A172 (cell line): ENCODE measurements at places on chromosomes 5 and 9.

DNA sequence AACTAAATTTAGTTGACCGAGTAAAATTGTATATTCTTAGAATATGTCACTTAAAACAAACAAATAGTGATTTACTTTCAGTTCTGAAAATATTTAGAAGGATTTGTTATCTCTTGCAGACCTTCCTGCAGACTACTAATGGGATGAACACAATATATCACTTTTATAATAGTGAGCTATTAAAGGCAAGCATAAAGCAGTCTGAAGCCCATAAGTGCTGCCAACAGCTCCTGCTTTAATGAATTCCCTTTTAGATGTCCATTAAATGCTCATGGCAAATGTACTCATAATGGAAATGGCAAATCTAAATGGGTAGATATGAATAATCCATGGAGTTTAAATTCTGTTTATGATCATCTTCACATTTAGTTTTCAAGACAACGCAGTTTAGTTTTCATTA is 170.2 kb downstream of the RANBP17 start:
- no peak for DNase-seq

DNA sequence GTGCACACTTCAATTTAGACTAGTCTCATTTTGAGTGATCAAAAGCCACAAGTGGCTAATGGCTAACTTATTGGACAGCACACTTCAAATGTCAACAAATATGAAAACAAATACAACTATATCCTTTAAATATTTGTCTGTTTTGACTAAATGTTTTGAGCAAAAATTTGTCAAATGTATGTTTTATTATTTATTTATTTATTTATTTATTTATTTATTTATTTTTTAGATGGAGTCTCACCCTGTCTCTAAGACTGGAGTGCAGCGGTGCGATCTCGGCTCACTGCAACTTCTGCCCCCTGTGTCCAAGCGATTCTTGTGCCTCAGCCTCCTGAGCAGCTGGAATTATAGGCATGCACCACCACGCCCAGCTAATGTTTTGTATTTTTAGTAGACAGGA is 1392.1 kb upstream of the WWC1 start:
- DNase-seq, result no peak

DNA sequence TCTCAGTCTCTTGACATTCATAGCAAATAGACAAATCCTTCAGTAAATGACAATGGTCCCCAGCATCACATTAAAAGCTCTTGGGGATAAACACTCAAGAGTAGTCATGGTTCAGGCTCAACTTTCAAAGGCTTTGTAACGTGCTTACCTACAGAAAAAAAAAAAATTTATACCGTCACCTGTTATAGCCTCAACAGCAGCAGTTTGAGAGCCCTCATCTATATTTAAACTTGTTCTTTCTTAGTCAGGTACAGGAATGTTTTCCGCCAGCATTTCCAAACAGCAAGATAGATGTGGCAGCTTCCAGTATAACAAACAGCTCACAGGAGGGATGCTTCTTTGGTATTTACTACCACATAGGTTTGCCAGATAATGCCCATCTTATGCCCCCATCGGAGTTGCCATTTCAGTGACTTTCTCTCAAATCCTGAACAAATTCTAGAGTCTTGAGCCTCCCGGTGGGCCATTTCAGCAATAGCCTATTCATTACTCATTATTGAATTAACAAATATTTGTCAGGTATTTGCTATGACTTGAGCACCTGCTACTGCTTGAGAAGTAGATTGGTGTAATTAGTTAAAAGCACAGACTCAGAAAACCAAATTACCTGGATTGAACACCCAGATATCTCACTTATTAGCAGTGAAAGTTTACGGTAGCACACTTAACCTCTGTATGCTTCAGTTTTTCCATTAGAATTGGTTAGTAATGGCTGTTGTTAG is 470.0 kb downstream of the EBF1 start:
- DNase-seq, result no peak

DNA sequence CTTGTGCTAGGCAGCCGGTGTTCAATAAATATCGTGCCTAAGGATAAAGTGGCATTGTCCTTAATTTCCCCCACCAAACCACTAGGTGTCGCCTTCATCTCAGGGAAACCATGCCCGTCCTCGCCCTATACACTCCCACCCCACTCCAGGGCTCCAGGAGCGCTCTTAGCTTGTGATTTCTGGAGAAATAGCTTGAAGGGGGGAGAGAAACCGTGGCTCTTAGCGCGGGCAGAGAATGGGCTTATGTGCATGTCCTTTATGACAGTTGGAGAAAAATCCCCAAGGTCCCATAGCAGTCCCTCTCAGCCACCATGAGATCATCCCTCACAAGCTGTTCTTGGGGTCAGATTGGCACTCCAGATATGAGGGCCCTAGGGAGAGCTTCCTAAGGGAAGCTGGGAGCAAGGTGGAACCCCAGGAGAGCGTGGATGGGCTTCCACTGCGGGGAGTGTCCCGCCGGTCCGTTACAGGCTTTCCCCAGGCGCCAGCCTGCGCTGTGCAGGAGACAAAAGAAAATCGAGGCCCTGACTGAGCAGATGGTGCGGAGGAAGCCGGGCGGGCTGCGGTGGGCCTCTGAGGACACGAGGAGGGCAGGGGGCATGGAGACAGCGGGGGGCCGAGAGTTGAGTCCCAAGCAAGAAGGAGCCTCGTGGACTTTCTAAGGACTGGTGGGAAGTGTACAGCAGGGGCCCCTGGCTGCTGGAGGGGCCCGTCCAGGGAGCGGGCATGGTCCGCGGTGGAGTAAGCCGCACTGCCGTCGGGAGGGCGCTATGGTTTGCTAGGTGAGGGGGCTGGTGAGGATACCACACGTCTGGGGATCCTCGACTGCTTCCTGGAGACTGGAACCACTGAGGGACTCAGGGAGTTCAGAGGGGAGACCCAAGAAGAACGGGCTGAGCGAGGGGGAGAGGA is 750 bp upstream of the NPR2 start:
- DNase-seq, result peak; percentile 69
